ENCODE measurements at places on chromosomes 11 and 22.

- peak; percentile 68 for DNase-seq
Measured at GRCh38 chr22:38981005-38981991, 849 bp upstream of the APOBEC3B start.

- no peak for DNase-seq
Measured at GRCh38 chr22:36860821-36861659, at the start of gene NCF4. NCF4 (plus strand) TSS chr22:36861006; CDS start chr22:36861172, 166 bp downstream.

GRCh38 chr11:115357066-115357465 lies 147.1 kb downstream of the CADM1 start:
- no peak for DNase-seq

DNA sequence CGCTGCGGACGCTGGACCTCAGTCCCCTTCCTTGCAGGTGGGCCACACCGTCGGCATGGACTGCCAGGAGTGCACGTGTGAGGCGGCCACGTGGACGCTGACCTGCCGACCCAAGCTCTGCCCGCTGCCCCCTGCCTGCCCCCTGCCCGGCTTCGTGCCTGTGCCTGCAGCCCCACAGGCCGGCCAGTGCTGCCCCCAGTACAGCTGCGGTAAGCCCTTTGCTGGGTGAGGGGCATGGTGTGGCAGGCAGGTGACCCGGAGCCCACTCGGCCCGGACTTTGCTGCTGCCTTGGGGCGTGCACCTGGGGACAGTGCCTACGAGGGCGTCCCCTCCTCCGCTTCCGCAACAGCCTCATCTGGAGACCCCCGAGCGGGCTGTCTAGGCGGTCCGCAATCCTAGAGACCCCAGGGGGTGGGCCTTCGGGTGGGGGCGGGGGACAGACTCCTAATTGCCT lies 25.4 kb upstream of the MUC5B start:
- DNase-seq, result no peak

- DNase-seq, result peak; percentile 30
Measured at GRCh38 chr11:66278363-66279091, 552 bp downstream of the CNIH2 start.

DNA sequence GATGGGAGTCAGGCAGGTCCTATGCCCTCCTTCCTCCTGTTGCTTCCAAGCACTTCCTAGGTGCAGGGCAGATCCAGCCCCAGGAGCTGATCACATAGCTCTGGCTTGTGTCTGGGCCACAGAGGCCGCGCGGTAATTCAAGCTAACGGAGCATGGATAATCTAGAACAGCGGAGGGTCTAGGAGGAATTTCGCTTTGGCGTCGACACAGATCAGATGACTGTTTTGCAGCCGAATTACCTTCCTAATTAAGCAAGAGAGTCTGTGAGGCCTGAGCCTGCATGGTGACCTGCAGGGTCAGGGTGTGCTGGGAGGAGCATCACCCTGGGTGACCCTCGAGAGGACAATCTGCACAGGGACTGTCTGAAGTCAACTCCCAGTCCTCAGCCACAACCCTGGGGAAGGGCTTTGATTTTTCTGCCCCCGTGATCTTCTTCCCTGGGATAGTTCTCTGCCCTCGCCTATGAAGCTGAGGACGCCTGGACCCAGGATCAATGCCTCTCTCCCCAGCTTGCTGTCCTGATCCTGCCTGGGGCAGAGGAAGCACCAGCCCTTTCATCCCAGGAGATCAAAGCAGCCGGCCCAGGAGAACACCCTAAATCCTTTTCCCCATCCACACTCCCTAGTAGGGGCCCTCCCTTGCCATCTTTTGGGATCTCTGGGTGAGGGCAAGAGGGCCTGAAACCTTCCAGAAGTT lies 11.0 kb downstream of the NECTIN1 start:
- peak; percentile 64 for DNase-seq

DNA sequence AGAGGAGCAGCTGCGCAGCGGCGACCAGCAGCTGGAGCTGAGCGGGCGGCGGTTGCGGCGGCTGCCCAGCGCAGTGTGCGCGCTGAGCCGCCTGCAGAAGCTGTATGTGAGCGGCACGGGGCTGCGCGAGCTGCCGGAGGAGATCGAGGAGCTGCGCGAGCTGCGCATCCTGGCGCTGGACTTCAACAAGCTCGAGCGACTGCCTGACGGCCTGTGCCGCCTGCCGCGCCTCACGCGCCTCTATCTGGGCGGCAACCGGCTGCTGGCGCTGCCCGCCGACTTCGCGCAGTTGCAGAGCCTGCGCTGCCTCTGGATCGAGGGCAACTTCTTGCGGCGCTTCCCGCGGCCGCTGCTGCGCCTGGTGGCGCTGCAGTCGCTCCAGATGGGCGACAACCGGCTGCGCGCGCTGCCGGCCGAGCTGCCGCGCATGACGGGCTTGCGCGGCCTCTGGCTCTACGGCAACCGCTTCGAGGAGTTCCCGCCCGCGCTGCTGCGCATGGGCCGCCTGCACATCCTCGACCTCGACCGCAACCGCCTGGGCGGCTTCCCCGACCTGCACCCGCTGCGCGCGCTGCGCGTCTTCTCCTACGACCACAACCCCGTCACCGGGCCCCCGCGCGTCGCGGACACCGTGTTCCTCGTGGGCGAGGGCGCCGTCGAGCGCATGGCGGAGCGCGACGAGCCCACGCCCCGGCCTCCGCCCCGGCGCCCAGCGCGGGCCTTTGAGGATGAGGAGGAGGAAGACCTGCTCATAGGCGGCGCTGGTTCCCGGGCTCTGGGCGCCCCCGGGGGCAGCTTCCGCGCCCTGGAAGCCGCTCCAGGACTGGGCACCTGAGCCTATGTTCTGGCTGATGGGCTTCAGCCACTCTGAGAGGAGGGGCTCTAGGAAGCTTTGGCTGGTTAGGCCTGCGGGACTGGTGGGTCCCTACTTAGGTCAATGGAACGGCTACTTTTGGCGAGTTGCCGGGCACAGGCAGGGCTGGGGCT lies 787 bp downstream of the LRRC10B start:
- peak; percentile 73 for DNase-seq

DNA sequence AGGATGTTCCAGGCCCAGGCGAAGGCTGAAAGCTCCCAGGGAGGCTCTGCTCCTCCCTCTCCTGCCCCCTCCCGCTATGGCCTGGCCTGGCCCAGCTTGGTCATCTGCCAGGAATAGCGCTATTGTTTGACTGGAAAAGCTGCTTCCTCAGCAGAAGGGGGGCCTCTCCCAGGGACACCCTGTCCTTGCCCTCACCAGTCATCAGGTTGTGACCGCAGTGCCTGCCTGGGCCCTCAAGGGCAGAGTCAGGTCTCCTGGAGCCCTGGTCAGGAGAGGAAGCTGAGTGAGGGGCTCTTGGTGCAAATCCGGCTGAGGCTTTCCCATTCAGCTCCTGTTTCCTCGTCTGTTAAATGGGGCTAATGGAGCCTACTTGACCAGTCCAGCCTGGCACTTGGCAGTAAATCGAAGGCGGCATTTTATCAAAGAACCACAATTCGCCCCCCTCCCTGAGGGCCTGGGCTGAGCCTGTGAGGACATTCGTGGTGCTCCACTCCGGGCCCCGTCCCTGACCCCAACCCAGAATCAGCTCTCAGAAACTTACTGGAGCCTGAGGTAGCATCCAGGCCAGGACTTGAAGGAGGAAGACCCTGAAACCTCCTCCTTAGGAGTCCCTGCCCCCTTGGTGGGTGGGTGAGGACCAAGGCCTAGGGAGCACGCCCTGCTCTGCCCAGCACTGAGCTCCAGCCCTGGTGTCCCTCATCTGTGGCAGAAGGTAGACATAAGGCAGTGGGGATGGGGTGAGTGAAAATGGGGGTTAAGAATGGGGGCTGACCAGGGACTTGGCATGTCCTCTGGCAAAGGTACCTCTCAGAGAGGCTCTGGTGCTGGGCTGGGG lies 2.0 kb upstream of the CASTOR1 start:
- peak; percentile 39 for DNase-seq

- peak; percentile 61 for DNase-seq
Measured at GRCh38 chr11:116930177-116930576, 92.8 kb upstream of the APOA1 start.

DNA sequence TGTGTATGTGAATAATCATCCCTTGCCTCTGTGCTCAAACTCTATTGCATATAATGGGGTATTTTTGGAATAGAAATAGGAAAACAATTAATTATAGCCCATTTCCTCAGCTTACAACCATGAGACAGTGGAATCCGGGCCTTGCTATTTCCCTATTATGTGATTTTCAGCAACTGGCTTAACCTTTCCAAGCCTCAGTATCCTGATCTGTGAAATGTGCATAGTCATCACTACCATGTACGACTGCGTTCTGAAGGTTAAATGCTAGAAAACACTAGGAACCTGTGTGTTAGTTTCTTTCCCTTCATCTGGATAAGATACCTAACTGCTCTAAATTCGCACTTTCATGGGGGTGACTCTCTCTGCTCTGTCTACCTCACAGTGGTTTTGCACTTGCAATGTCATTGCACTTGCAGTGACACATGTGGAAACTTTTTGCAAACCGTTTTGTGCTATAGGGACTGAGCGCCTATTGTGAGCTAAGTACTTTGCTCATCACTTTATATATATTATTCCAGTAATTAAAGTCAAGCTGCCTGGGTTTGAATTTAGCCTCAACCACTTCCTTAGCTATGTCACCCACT lies 48.3 kb downstream of the IRAG1 start:
- DNase-seq, result no peak

GRCh38 chr22:50613291-50613981 lies 12.8 kb downstream of the MAPK8IP2 start:
- DNase-seq, result peak; percentile 30

- no peak for DNase-seq
Measured at GRCh38 chr11:14520747-14521151, 563 bp upstream of the PSMA1 start.

DNA sequence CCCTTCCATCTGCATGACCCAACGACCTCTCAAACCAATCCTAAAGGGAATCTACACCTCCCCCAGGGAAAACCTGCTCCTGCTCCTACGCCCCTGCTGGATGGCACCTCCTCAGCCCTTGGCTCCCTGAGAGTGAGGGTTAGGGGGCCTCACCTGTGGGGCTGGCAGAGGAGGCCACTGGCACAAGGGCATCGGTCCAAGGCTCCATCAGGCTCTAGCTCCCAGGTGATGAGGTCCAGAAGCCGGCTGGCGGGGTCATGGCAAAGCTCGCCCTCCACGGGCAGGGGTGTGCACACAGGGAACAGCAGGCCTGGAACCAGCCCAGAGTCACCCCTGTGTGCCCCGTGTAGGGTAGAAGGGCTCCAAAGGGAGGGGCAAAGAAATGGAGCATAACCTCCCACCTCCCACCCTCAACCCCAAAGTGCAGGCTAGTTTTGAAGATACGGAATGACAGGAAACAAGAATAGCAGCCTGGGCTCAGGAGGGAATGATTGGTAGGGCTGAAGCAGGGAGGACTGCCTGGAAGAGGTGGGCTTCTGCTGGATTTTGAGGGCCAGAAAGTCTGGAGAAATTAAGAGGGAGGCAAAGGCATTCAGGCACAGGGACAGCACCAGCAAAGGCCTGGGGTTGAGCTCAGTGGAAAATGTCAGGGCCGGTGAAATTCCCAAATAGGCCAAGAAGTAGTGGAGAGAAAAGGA lies 42.6 kb downstream of the DKK3 start:
- no peak for DNase-seq

DNA sequence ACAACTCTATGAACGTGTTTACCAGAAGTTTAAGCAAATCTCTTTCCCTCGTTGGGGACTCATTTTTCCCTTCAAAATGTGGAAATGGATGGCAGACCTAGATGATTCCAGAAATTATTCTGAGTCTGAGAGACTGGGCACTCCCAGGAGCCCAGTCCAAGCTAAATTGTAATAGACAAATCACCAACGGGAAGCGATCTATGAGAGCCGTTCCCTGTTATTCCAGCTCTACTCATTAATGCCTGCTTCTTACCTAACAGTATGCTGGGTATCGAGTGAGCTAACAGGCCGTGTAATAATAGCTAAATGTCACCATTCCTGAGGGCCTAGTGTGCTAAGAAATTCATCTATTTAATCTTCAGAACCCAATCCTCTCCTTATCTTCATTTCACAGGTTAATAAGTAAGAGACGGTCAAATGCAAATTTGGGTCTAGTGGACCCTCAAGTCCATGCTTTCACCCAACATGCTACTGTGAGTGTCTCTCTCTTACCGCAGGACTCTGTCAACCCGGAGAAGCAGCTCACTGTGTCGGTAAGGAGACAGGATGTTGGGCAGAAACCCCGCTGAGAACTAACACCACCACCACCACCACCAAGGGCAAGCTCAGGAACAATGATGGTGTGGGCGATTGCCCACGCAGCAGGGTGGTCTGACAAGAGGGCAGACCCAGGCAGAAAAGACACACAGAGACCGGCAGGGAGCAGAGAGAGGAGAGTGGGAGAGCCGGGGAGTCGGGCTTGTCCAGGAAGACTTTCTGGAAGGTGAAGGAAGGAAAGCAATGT lies 57.1 kb upstream of the TIMP3 start:
- no peak for DNase-seq

- no peak for DNase-seq
Measured at GRCh38 chr11:62922653-62923431, 1.7 kb upstream of the CHRM1 start.

DNA sequence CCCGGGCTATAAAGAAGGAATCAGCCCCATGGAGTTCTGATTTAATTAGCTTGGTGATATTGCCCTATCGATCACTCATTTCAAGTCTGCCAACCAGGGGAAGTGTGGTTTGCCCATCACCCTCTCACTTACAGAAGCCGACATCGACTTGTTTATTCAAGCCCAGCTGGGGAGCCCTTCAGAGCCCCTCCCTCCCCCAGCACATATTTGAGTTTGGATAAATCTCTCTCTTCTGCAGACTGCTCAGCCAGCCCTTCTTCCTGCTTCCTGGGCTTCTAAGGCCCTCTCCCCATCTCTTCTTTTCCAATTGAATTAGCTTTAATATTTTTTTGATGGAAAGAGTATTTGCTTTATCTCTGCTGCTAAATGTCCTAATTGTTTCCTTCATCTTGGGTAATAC lies 299.0 kb downstream of the MIAT start:
- DNase-seq, result no peak

DNA sequence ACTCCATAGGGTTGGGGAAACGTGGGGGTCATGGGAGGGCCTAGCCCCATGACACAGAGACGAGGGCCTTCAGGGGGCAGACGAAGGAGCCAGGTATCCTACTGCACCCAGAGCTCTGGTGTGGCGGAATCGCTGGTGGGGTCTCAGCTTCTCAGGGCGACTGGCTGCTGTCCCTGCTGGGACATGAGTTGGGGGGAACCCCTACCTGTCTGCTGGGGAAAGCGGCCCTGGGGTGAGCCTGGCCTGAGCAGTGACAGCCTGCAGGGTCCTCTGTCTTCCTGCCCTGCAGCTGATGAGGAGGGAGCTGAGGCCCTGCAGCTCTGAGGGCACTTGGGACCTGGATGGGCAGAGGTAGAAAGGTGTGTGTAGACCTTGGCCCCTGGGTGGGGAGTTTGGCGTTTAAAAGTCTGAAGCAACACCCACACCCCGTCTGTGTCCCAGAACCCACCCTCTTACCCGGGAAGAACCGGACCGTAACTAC lies 33.6 kb upstream of the GRAMD4 start:
- no peak for DNase-seq

DNA sequence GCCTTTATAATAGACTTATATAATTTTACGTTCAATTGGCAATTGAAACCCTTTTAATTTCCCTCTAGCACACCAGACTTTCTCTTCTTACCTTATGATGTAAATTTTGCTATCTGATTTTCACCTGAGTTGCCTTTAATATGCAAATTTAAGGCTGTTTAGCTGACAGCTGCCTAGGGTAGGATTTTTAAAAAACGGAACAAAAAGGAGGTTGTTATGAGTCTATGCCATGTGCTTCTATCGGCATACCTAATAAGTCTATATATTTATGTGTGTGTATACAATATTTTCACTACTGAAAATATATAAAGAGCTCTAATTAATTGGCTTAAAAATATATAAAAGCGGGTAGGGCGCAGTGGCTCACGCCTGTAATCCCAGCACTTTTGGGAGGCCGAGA lies 11.8 kb upstream of the SELENOH start:
- no peak for DNase-seq
